ENCODE measurements at places on chromosomes 2 and 18.

GRCh38 chr2:218963601-218964000 lies 4.1 kb downstream of the CDK5R2 start:
- DNase-seq = no peak

DNA sequence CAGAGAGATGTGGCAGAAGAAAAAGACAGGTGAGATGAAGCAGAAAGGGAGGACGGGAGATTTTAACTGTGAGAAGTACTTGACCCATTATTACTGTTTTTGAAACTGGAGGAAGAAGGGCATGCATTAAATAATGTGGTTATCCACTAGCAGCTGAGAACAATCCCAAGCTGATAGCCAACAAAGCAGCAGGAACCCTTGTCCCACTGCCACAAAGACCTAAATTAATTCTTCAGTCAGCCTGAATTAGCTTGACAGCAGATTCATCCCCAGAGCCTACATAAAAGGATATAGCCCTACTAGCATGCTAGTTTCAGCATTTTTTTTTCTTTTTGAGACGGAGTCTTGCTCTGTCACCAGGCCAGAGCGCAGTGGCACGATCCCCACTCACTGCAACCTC lies 19.5 kb upstream of the REG3A start:
- no peak for DNase-seq

DNA sequence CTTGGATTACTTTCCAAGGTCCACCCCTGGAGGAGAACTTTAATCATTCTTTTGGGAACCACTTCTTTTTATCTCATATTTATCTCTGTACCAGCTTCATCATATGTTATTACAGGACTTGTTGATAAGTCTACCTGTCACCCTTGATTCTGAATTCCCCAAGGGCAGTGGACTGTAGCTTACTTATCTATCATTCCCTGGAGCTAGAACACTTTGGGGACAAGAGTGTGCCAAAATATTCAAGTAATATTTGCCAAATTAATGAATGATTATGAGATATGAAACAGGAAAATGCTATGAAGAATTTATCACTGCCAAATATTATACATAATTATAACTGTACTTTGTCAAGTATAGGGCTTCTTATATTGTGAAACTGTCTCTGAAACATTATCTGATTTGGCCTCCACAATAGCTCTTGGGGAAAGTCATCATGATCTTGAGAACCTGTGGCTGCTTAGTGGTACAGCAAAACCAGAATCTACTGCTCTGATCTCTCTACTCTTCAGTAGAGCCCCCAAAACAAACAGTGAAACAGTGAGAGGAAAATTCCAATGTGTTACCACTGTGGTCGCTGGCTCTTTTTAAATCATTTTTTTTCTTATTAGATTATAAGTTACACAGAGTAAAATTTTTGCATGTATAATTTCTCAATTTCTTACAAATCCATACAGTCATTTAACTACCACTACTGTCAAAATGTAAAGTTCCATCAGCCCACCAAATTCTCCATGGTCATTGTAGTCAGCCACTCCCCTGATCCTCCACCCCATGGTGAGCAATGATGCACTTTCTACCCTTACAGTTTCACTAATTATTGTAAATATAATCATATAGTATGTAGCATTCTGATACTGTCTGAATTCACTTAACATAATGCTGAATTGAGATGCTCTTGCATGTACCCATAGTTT lies 197.5 kb downstream of the PIEZO2 start:
- no peak for DNase-seq

DNA sequence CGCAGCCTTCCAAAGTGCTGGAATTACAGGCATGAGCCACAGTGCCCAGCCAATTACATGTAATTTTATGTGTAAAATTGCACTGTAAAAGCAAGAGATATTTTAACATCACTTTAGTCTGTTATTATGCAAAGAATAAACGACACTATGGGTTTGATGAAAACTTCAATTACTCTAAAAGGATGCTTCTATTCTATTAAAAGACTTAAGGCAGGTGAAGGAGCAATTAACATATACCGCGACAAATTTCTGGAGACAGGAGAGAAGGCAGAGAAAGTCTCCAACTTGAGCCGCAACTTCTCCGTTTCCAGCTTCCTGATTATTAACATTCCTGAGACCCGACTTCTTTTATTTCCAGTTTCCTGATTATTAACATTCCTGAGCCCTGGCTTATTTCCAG lies 53.7 kb downstream of the FAM210A start:
- no peak for DNase-seq

DNA sequence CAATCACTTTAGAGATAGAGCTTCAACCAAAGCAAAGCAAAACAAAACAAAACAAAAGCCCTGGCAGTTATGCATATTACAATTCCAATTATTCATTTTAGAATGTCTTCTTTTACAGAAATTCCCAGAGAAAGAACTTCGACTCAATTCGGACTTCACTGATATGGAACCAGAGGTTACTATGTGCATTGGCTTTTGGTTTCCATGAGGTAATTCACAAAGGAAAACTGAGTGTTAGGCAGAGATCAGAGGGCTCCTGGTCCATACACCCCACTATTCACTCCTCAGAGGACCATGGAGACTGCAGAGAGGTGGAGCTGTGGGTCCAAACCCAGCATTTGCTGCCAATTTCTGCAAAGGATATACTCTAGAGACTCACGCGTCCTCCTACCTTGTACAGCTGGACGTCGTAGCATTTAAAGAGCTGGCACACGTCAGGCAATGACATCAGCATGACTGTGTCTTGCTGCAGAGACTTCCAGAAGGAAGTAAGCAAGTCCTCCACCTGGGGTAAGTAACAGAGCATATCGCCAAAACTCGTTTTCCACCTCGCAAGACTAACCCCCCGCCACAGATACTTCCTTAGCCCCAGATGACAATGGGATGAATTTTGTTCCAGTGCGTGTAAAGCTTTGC lies 31.3 kb upstream of the CREG2 start:
- DNase-seq = no peak

GRCh38 chr18:11392292-11392691 lies 217.1 kb upstream of the SLC35G4 start:
- no peak for DNase-seq

DNA sequence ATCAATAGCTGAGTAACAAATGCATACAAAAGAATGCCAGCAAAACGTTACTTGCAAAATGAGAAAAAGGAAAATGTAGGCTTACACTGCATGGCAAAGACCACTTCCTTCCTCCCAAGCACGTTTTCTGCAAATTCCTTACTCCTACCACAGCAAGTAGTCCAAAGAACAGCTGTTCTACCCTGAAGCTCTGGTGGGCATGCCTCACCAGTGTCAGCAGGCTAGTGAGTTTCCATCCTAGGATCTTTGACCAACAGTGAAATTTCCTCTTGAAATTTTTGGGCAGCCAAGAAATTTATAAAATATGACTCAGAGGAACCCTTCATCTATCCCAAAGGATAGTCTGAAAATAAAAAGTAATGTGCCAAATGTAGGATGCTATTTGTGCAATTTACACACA lies 123.9 kb downstream of the ZNF532 start:
- DNase-seq = no peak

GRCh38 chr2:102615620-102616436 lies 3.5 kb upstream of the SLC9A2 start:
- DNase-seq = no peak

DNA sequence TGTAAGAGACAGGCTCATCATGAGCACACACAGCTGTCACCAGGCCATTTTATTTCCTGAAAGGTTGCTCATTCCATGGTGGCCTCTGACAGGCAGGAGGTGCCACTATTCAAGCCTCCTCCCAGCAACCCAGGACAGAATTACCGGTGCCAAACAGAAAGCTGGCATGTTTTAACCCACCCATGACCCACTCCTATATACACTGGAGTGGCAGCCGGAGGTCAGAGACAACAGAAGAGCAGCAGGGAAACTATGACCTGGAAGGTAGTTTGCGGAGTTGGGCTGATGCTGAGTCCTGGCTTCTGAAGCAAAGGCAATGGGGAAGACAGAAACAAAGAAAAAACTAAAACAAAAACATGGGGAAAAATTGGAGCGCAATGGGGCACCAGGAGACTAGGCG lies 2.3 kb downstream of the RFTN2 start:
- no peak for DNase-seq

DNA sequence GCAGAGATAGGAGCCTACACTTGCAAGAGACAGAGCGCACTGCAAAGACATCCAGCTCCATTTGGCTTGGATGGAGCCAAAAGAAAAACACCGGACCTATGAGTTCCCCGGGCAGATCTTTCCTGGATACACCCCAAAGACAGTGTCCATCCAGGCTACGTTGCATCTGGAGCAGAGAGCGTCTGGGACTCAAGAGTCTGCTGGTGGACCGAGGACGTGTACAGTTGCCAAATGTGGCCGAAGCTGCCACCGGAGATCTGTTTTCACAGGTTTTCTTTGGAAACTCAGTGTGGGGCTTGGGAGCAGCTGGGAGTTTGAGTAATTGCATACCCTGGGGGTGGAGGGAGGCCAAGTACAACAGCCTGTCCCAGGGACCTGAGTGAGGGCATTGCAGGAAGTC lies 192.3 kb upstream of the OSR1 start:
- no peak for DNase-seq

- DNase-seq = no peak
These were observed 33.0 kb downstream of the KCTD18 start for GRCh38 chr2:200476836-200477235.

- DNase-seq = no peak
These were observed 54.5 kb downstream of the LYPD1 start for GRCh38 chr2:132615329-132616085.

GRCh38 chr2:150549381-150549780 lies 61.9 kb upstream of the RND3 start:
- no peak for DNase-seq

DNA sequence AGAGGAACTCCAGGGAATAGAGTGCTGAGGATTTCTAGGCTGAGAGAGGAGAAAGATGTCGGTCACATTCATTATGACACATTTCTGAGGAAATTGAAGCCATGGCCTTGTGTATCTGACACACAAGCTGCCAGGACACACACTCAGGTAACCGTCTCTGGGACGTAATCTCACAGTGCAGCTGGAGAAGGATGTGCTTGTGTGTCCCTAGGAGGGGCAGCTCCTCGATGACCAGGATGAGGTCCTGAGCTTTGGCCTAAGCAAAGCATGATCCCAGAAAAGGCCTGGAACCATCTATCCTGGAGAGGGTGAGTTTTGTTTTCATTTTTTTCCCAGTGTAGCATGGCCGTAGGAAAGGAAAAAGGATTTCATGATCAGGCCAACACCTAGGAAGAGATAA lies 102.2 kb downstream of the CAPN13 start:
- DNase-seq = no peak

GRCh38 chr2:160399880-160400279 lies 93.7 kb downstream of the RBMS1 start:
- no peak for DNase-seq

- DNase-seq = no peak
These were observed 73.7 kb upstream of the ZNF516 start for GRCh38 chr18:76568731-76569130.

GRCh38 chr2:182870227-182870626 lies 3.8 kb upstream of the FRZB start:
- DNase-seq = no peak

- no peak for DNase-seq
These were observed 38.3 kb upstream of the RAPGEF4 start for GRCh38 chr2:172697296-172697695.

GRCh38 chr2:126187668-126188067 lies 468.3 kb upstream of the GYPC start:
- no peak for DNase-seq

DNA sequence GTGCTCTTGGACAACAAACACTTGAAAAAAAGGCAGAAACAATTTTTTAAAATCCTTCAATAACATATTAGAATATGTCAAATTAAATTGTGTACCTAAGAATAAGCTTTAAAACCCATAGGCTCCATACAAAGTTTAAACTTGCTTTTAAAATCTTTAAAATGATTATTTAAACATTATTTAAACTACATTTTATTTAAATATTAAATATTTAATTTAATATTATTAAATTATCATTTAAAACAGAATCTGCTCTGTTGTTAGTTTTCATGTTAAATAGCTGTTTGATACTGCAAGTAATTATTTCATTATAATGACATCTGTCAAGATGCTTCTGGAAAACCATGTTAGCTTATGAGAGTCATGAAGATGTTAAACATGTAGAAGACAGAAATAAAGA lies 75.6 kb downstream of the MAP4K3 start:
- DNase-seq = no peak

- no peak for DNase-seq
These were observed 167.5 kb downstream of the UPP2 start for GRCh38 chr2:158269143-158269542.

Measured in cortex of kidney (tissue), 1 donor.